ENCODE measurements at places on chromosomes 5 and 9.

DNA sequence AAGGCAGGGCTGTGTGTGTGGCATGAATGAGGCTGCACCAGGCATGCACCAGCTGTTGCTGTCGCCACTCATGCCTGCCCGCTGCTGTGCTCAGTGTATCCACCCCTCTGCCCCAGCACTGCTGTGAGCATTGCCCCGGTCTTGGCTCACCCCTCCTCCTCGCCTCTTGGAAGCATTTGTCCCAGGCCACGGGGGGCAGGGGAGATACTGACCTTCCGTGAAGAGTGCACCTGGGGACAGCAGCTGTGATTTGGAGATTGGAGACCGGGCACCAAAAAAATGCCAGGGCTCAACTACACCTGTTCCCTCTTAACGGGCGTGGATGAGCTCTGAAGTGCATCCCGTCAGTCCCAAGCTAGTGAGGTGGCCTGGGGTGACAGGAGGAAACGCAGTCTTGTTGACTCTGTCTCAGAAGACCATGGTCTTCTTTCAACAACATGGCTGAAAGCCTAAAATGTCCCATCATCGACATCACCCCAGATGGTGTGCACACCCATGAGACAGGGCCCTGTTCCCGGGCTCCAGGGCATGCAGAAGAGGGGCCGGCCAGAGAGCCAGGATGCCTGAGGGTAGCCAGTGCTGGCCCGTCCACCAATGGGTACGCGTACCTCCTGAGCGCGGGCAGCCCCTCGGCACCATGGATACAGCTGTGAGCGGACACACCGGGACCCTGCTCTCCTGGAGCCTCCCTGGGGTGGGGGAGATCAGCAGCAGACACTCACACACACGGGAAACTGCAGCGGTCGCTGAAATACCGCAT, 115.8 kb downstream of the COL5A1 start:
- no peak for DNase-seq

GRCh38 chr9:82894961-82895821, 167.8 kb downstream of the RASEF start:
- DNase-seq = no peak

DNA sequence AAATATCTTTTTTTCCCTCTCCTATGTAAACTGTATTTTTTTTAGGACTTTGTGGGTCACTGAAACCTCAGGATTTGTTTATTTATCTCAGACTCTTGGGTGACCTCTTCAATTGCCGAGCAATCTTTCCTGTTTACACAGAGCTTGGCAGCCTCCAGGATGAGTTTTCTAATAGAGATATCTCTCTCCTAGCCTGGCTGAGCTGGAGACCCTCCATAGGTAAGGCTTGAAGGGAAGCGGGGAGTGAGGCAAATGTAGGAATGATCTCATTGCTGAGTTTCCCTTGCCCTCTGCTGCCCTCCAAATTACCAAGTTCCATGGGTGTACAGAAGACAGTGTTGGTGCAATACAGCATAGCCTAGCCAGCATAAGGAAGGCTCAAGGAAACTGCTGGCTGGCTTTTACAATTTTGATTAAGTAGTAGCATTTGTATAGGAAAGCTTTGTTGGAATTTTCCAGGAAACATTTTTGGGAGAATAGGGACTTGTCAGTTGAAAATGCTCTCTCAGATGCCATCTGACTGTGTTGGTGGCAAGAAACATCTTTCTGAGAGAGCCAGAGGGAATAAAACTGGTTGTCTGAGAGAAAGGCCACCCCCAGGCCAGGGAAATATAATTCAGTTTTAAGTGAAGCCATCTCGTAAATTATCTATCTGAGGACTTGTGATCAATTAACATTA, 116.0 kb downstream of the NMUR2 start:
- no peak for DNase-seq

DNA sequence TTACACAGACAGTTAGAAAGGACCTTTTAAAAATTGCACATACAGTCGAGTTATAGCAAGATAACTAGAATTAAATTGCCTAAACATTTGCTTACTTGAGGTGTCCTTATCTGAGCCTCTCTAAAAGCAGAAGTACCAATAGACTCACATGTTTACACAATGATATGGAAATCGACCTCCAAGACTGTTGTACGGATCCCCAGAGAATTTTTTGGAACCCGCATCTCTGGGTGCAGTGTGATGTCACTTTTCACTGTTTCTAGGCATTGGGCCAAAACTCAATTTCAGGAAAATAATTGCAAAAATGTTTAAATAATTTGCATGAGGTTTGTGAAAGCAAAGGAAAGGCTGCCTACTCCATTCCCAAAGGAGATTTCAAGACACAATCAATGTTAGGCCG, 63.1 kb upstream of the ATG10 start:
- no peak for DNase-seq

GRCh38 chr5:118994595-118994994, 6.2 kb upstream of the DTWD2 start:
- DNase-seq = no peak

Measured in BJ (cell line).